Stimulated activated CD4-positive, alpha-beta T cell treated with anti-CD3 and anti-CD28 coated beads, Interleukin-12 subunit alpha, Interleukin-12 subunit beta, amount 100 ng/mL, for 4 hours (primary cell): ENCODE measurements at places on chromosomes 7 and 10.

DNA sequence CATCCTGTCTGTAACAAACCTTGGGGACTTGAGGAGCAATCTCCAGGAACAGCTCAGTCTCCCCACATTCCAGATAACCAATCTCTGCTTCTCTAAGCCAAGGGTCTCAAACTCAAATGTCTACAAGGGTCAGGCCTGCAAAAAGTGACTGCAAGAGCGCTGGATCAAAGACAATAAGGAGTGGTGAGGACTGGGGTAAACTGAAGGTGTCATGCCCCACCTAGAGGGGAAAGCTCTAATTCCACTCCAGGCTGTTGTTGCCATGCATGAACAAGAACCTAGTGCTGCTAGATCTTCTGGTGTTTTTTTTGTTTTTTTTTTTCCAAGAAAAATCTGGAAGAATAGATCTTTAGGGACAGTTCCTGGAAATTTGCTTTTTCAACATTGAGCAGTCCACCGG, 117.9 kb upstream of the MACROH2A2 start:
- no peak for DNase-seq

- no peak for DNase-seq
Observed at GRCh38 chr7:70321016-70321590, 722.8 kb downstream of the AUTS2 start.

GRCh38 chr7:81111781-81112540, 193.1 kb upstream of the SEMA3C start:
- DNase-seq, result no peak

DNA sequence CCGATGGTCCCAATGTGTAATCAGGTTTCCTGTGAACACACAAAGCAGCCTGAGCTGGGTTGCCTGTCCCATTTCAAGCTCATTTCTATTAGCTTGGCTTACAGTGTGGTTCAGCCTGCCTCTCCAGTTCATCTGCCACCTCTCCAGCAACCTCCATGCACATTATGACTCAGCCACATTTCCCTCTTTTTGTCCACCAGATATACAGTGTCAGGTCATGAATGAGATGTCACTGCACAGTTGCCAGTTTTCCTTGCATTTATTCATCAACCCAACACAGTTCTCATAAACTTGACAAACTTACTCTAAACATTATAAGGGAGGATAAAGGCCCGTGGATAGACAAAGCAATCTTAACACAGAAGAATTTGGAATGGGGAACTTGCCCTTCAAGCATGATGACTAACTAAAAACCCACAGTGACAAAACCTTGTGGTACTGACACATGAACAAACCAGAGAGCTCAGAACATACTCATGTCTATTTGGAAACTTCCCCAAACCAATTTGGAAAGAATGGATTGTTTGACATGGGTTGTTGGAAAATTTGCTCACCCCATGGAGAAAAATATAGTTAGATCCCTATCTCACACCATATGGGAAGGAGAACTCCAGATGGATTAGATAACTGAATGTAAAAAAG, 2.5 kb upstream of the CFAP58 start:
- no peak for DNase-seq

- DNase-seq, result no peak
Observed at GRCh38 chr7:105662998-105663397, 81.7 kb upstream of the EFCAB10 start.

DNA sequence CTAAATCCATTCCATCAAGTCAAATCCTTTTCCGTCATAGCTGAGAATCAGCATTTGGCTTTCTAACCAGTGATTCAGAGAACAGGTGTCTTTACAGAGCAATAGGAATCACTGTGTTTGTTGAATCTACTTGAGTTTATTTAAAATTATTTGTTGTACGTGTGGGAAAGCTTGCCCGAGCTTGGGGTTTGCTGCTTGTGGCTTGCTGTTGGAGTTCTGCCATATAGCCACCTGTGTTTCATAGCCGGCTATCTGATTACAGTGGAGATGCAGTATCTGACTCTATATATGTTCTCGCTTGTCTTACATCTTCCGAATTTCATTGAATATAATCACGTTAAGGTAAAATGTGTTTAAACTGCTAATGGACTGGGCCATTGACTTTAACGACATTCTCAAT, 274.3 kb upstream of the MKI67 start:
- no peak for DNase-seq
